NCI-H460 (cell line): ENCODE measurements at places on chromosomes 6 and 20. TPM values are rescaled to one million over a fixed set of nuclear protein-coding genes. Genes with fewer than 3 reads are reported as not detected.

DNA sequence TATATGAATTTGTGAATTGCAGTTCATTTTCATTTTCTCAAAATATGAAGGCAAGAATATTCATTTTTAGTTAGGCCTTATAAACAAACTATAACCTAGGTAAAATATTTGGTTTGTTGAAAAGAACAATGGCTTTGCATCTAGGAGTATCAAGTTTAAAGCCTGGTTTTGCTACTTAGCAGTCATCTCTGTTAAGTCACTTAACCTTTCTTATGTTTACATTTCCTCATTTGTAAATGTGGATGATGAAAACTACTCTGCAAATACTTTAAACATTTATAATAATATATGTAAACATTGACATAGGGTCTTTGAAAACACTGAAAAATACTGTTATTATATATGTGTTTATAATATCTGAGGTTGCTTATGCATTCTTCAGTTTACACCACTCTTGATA, 135.5 kb downstream of the CENPW start:
- DNase-seq = no peak

DNA sequence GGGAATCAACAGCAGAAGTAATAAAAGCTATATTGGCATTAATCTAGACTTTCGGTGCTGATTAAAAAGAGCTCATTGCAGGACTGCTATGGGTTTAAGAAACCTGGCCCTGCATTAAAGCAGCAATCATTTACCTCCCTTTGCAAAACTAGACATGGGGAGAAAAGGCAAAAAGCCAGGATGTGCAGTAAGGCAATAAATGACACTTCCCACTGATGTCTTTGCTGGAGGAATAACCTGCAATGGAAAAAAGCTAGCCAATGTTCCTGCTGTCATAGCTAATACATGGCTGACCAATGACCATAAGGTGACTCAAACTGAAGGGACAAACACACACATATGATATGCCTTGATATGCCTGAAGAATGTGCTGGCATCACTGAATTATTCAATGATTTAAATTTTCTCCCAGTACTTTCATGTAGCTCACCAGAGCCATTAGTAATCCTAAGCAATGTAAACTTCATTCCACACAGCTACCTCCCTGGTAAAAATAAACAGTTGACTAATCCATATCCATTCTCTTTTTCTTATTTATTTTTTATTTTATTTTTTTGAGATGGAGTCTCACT, 8.7 kb downstream of the DNAAF9 start:
- DNase-seq = no peak

DNA sequence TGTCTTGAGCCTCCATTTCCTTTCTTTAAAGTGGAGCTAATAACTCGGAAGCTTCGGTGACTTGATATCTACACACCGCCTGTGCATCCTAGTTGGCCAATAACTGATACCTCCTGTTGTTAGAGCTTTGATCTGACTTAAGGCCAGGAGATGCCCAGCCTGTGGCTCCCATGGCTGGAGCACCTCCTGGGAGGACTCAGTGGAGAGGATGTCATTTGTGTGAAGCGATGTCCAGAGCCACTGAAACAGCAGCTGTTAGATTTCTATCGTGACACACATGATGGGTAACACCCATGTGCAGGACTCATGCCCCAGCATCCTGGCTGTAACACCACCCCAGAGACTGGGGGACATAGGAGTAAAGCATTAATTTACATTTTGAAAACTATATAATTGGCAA, 30.8 kb downstream of the SDCBP2 start:
- DNase-seq = no peak

DNA sequence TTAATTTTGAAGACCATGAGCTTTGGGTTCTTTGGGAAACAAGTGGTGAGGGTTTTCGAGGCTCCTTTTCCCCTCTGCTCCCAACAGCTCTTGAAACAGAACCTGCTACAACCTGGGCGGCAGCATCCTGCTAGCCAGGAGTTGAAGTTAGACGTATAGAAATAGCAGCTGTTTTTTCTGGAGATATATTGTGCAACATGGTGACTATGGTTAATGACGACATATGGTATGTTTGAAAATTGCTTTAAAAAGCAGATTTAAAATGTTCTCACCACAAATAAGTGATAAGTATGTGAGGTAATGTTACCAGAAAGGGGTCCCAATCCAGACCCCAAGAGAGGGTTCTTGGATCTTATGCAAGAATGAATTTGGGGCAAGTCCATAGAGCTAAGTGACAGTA, 138.9 kb downstream of the PDE7B start:
- DNase-seq = no peak

DNA sequence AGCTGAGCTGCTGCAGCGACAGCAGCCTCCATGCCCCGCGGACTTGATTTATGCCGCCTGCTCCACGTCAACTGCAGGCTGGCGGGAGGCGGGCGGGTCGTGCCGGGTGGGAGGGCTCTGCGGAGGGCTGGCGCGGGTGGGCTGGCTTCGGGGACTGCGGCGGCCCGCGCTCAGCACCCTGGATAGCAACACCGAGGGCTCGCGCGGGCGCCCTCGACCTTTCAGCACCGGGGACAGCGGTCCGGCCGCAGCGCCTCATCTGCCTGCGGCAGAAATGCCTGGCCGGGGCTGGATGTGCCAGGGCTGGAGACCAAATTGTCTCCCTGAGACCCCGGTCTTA, 792 bp downstream of the SNAP25 start:
- DNase-seq = peak; percentile 37

LYRM4 gene
- total RNA-seq = 31.6 and 39.5 TPM in 2 replicates

- no peak for DNase-seq
These were observed 17.2 kb upstream of the FNDC1 start for GRCh38 chr6:159152041-159152440.

- DNase-seq = peak; percentile 29
These were observed 2.7 kb upstream of the PAX1 start for GRCh38 chr20:21702553-21703470.

POU5F1 gene
- total RNA-seq = not detected in 2 replicates

LY86 gene
- not detected in 2 replicates for total RNA-seq

- no peak for DNase-seq
These were observed 182.0 kb upstream of the CST7 start for GRCh38 chr20:24766826-24767622.

HLA-DRA gene
- total RNA-seq = 0.12 TPM in 1 of 2 replicates, not detected in the other

DNA sequence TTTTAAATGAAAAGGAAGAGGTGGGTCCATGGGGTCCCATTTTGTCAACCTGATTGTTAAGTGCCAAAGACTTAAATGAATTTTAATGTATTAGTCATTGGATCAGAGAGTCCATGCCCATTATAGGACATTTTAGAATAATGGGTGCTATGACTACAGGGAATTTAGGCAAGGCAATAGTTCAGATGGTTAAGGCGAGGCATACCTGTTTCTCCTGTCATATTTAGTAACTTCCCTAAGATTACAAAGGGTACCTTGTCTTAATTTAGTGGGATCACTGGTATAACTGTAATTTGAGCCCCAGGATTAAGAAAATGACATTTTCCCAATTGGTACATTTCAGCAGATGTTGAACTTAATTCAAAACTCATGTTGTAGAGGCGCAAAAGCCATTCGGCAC, 88.7 kb upstream of the RNF24 start:
- DNase-seq = no peak

DNA sequence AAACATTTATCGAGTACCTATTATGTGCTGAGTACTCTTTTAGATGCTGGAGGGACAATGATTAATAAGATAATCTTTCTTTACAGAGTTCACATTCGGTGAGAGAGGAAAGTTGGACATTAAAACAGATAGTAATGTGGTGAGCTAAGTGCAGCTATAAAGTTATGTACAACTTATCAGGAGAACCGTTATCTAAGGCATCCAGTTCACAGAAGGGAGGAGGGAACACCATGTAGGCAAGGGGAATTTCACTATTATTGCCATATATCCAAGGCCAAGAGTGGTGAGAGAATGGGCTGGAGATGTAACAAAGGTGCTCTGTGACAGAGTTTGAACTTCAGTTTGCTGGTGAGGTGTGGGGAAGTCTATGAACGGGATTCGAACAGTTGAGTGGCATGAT, 105.8 kb downstream of the CARMIL1 start:
- no peak for DNase-seq

DNA sequence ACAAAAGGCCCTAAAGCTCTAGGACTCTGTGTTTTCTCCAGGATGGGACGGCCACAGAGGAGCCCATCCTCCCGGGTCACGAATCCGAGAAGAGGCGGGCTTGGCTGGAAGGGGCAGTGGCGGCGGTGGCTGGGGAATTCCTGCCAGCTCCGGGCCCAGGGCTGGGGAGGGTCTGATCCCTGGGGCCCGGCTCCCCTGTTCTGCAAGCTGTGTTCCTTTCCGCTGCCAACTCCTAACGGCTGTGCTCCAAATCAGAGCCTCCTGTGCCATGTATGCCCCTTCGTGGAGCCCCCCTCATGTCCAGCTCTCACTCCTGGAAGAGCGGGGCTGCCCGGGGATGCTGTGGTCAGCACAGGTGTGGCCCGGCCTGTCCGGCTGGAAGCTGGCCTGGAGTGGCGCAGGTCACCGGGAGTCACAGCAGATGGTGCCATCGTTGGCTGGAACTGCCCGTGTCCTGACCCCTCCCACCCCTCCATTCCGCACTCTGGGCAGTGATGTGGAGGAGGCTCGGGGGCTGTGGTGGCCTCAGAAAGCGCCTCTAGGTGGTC, 88.2 kb upstream of the MPC1 start:
- no peak for DNase-seq

GRCh38 chr6:130666786-130667185, 160.4 kb upstream of the SMLR1 start:
- no peak for DNase-seq

DNA sequence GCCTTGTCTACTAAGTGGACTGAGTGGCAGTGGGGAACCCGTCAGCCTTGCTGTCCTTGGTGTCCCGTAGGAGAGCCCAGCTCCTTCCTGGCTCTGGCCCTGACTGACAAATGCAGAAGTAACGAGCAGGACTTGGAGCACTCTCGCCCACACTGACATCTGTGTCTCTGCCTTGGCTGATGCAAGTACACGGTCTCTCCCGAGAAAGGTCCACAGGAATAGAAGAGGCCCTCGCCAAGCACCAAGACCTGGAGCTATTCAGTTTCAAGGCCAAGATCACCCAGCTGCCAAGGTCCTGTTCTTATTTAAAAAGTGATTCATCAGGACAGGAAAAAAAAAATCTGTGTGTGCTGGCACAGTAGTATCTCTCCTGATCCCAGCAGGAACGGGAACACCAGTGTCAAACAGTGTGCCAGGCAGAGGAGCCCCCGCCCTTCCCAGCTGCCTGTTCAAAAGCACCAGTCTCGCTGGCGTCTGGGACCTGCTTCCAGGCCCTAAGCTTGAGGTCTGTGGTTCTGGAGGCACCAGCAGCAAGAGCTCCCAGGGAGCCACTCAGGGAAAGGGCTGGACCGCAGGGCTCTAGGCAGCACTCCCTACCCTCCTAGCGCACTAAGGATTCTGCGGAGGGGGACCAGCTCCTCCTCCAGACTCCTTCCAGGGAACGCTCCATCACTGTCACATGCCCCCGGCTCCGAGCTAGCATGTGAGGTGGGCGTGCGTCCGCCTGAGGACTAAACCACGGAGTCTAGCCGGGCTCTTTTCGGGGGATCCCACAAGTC, 376.9 kb downstream of the RNGTT start:
- no peak for DNase-seq

- no peak for DNase-seq
These were observed 15.3 kb downstream of the PPARD start for GRCh38 chr6:35357677-35358076.

DNA sequence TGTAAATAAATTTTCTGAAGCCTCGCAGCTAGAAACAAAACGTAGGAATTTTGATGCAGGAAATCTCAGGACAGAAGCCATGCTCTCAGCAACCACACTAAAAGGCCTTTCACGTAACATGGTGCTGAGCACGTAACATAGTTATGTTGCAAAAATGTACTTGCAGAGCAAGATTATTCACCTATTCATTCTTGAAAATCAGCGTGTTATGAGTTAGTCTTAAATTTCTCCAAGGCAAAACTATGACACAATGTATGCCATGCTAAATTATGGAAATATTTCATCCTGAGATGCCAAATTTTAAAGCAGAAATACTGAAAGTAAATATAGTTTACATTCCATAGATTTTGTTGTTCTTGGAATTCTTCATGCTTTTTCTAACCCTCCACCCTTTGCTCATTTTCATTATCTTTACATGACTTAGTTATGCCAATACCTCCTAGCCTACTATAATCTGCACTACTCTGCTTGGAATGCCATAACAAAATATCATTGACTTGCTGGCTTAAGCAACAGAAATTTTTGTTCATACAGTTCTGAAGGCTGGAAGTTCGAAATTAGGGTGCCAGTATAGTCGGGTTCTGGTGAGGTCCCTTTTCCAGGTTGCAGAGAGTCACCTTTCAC, 179.8 kb upstream of the BMP5 start:
- no peak for DNase-seq

DNA sequence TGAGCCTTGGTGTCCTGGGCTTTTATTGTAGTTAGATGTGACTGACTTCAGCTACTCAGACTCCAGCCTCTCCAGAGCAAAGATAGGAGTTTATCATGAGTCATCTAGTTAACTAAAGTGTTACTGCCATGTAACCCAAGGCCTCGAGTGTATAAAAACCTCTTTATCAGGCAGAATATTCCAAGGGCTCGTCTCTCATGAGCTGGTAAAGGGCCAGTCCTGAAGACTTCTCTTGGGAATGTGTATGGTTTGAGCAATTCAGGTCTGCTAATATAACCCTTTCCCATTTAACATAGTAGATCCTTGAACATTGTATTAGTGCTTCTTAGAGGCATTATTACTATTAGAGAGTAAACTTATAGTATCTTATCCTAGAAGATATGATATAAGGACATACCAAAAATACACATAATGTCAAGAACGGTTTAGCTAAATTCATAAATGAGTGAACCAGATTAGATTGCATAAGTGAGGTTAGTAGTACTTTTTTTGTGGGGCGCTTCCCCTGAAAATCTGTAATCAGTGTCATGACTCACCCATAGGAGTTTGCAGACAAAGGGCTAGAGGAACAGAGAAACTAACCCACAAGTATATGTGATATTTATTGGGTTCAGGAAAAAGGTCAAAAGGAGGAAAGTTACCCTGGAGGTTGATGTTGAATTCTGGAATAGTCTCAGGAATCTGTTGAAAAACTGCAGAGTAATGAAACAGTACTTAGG, 16.0 kb downstream of the DSE start:
- no peak for DNase-seq

DNA sequence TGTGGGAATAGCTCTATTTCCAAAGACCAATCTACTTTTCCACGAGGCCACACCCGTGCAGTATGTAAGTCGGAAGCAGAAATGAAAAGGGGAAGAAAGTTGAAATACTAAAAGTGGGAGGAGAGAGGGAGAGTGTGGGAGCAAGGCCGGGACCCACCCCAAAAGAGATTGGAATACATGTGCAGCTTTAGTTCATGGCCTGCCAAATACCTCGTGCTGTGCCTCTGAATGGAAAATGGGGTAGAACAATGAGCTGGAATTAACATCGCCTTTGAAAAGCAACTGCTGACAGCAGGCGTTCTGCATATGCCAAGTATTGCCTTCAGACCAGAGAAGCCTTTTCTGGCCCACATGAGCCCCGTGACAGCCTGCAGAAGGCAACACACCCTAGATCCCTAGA, 155.6 kb downstream of the CD83 start:
- DNase-seq = no peak
